Small intestine (tissue), 16 donors: ENCODE measurements at places on chromosomes 13 and 19. TPM values are rescaled to one million over a fixed set of nuclear protein-coding genes. Genes with fewer than 3 reads are reported as not detected.

DNA sequence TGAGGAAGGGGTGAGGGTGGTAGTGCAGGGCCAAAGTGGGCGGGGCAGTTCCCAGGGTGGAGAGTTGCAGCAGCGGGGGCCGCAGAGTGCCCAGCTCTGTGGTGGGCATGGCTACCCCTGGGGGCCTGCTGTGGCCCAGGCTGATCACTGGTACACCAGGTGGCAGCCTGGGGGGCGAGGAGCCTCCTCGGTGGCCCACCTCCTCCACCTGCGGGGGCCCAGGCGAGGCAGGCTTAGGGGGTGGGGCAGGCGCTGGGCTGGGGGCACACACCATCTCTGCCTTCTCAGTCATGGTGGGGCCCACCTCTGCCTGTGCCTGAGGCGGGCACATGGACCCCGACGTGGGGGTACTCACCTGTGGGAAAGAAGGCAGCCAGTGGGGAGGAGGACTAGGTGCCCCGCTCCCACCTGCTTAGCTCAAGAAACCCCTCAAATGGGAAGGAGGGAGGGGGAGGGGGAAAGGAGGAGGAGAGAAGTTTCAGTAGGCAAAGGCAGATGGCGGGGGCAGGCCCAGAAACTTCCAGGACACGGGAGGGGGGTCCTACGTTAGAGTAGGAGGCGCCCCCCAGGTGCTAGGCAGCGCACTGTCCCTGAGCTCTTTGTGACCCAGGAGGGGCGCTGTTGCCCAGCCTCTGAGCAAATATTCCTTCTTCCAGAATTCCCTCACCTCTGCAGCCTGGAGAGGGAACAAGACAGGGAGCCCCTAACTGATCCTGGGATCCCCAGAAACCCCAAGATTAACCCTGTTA lies 1.6 kb downstream of the LYL1 start:
- H3K4me3 ChIP-seq, result no peak overlapping the region
- no peak for DNase-seq

DNA sequence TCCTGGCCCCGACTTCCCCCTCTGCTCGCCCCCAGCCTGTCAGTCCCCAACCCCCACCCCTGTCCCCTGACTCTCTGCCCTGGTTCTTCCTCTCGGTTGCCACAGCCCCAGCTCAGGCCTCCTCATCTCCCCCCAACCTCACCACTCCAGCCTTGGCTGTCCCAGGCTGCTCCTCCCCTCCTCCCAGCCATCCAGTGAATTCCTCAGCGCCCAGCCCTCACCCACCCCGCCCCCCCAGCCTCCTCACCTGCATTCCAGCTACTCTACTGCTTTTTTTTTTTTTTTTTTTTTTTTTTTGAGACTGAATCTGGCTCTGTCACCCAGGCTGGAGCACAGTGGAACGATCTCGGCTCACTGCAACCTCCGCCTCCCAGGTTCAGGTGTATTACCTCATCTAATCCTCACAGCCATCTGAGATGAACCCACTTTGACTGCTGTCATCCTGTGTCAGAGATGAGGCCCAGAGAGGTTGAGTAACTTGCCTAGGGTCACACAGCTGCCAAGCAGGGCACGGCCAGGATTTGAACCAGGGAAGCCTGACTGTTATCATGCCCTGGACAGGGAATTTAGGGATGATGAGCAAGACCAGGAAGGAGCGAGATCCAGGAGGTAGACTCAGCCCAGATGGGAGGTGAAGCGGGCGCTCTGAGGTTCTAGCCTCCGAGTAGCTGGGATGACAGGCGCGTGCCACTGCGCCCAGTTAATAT lies 2.6 kb downstream of the SULT2B1 start:
- H3K4me1 ChIP-seq, result peaks cover 57% of the 10 kb centered on the region
- H3K4me3 ChIP-seq, result no peak overlapping the region
- no peak for DNase-seq
- no peak overlapping the region for H3K27ac ChIP-seq
- no peaks in the 10 kb centered on the region for H3K36me3 ChIP-seq
- no peaks in the 10 kb centered on the region for H3K27me3 ChIP-seq

- H3K4me3 ChIP-seq, result no peak overlapping the region
- H3K4me1 ChIP-seq, result no peaks in the 10 kb centered on the region
- DNase-seq, result no peak
Observed at GRCh38 chr13:29464105-29464679, 131.3 kb downstream of the SLC7A1 start.

- H3K27ac ChIP-seq, result no peak within 1 kb of the TSS
- peaks cover 5% of the 10 kb centered on the region for H3K27me3 ChIP-seq
- H3K4me3 ChIP-seq, result no peak within 1 kb of the TSS
- H3K36me3 ChIP-seq, result no peaks in the 10 kb centered on the region
- DNase-seq, result no peak
Observed at GRCh38 chr19:6590827-6591319, at the start of gene CD70. Gene CD70 (minus strand): TSS chr19:6591150. CDS start chr19:6591002, 148 bp downstream.

DNA sequence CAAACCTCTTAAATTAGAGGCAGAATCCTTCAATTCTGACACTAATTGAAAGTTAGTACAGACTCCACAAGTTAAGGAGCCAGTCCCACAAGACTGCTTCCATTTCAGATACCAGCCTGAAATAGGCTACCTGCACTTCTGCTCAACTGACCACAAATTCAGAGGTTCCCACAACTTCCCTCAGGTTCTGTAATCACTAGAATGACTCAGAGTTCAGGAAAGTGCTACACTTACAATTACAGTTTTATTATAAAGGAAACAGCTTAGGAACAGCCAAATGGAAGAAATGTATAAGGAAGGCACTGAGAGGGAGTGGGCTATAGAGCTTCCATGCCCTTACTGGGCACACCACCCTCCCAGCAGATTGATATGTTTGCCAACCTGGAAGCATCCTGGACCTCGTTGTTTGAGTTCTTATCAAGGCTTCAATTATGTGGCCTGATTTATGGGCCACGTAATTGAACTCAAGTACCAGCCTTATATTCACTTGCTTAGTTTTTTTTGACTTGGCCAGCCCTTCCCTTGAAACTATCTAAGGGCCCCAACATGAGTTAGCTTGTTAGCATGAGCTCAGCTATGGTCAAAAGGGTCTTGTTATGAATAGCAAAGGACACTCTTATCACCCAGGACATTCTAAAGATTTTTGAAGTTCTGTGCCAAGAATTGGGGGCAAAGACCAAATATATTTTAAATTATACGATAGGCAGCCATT lies 25.9 kb downstream of the NBEA start:
- DNase-seq, result peak; percentile 41
- no peaks in the 10 kb centered on the region for H3K36me3 ChIP-seq
- H3K4me1 ChIP-seq, result peaks cover 8% of the 10 kb centered on the region

The GPR12 gene
- not detected for polyA plus RNA-seq

The SLC17A7 gene
- 0.27 TPM for polyA plus RNA-seq

The BRCA2 gene
- polyA plus RNA-seq, result under 0.01 TPM

The ANKRD24 gene
- 1.6 TPM for polyA plus RNA-seq
